ENCODE measurements at places on chromosomes 1 and 21.

- no peak for DNase-seq
Measured at GRCh38 chr1:12185918-12186678, 19.3 kb downstream of the TNFRSF1B start.

- DNase-seq = no peak
Measured at GRCh38 chr1:35971601-35972000, 40.7 kb downstream of the AGO3 start.

DNA sequence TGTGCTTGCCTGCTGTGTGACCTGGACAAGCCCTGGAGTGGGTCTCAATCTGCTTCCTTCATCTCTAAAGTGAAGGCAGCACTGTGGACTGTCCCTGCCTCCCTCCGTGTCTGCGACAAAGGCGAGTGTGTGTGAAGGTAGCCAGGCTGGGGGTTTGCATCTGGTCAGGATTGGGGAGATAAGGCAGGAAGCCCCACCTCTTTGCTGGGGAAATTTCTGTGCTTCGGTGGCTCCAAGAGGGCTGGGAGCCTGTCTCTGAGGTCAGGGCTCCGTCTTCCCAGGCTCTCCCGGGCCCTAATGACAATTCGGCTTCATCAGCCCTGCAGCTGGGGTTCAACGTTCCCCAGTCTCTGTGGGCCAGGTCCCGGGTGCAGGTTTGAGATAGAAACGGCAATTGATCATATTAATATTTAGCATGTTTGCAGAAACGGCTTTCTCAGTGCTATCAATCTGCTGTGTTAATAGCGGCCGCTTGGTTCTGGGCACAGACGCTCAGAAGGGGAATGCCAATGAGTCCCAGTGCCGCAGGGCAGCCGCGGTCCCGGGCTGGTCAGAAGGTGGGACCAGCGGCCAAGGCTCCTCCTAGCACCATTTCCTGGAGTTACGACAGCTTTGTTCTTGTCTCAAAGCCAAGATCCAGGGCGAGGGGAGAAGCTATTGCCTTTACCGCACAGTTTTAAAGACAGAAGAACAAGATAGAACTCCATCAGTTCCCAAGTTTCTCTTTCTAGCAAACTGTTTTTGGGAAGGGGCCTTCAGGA, 105.7 kb downstream of the PRDM16 start:
- no peak for DNase-seq

DNA sequence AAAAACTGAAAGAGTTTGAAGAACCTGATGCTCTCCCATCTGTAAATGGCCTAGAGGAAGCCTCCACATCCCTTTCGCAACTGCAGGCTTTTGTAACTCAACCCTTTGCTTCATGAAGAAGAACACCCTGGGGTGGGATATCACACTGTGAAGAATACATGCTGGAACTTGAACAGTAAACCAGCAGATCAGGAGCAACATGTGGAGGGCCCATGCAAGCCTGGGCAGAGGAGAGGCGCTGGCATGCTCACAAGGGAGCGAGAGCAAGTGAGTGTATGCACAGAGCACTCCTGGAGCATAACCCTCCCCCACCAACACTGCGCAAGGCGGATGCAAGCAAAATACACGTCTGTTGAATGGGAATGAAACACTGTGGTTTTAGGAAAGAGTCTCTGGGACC, 24.6 kb upstream of the SPAG17 start:
- no peak for DNase-seq

DNA sequence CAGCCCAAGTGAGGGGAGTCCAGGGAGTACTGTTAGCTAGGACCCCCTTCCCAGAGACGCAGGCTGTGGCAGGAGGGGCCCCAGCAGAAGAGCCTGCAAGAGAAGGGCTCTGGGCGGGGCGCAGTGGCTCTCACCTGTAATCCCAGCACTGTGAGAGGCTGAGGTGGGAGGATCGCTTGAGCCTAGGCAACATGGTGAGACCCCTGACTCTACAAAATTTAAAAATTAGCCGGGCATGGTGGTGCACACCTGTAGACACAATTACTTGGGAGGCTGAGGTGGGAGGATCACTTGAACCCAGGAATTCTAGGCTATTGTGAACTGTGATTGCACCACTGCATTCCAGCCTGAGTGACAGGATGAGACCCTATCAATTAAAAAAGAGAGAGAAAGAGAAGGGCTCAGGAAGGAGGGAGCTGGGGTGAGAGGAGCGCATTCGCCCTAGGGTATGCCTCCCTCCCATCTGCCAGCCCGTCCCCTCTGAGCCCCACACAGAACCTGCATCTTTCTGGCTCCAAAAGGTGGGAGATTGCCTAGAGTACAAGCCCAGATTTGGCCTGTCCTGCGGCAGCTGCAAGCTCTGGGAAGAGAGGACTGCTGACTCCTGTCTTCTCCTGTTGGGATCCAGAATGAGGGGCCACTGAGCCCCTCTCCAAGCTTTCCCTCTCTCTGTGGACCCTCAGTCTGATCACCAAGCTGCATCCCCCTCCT, 3.6 kb downstream of the KCNQ4 start:
- no peak for DNase-seq

GRCh38 chr21:25462517-25462971, 144.7 kb downstream of the MRPL39 start:
- DNase-seq = no peak

- no peak for DNase-seq
Measured at GRCh38 chr1:9233241-9233941, 1.2 kb upstream of the H6PD start.

DNA sequence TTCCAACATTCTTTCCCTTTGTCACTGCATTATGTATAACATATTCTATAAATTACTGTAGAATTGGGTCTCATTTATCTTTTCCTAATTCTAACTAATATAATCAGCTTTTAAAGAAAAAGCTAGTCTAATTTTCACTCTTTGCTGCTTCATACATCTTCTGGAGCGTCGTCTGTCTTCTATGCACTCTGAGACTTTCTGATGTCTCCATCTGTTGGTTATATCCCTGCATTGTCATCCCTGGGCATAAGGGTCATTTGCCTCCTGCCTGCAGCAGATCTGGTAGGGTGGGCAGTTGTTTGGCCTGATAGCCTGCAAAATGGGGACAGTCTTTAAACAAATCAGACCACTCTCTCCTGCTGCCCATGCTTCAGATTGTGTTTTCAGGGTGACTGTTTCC, 40.8 kb upstream of the DYNLT5 start:
- DNase-seq = no peak
